ENCODE measurements at places on chromosomes 11 and 22. TPM values are rescaled to one million over a fixed set of nuclear protein-coding genes. Genes with fewer than 3 reads are reported as not detected.

- no peak overlapping the region for H3K4me3 ChIP-seq
- DNase-seq, result no peak
- H3K27ac ChIP-seq, result no peak overlapping the region
- H3K4me1 ChIP-seq, result no peaks in the 10 kb centered on the region
These were observed 329.9 kb upstream of the NCAM1 start for GRCh38 chr11:112631333-112631732.

Gene CYP2D6
- total RNA-seq, result 2.3 TPM

Gene SUSD2
- 22.5 TPM for total RNA-seq

GRCh38 chr11:68146010-68146540, 24.9 kb upstream of the CHKA start:
- H3K4me3 ChIP-seq, result no peak overlapping the region
- DNase-seq, result peak; percentile 87
- peak overlapping the region; percentile 57 for H3K27ac ChIP-seq
- H3K4me1 ChIP-seq, result peaks cover 25% of the 10 kb centered on the region
- no peaks in the 10 kb centered on the region for H3K36me3 ChIP-seq

- peak within 1 kb of the TSS; percentile 36 for H3K4me3 ChIP-seq
- peak within 1 kb of the TSS; percentile 15 for H3K27ac ChIP-seq
These were observed at the start of gene OSM for GRCh38 chr22:30266445-30267381. OSM (minus strand) TSS chr22:30266851; CDS start chr22:30266799, 52 bp downstream.

GRCh38 chr11:110818032-110818687, 105.9 kb upstream of the ARHGAP20 start:
- H3K4me3 ChIP-seq, result no peak overlapping the region
- DNase-seq, result no peak
- H3K4me1 ChIP-seq, result no peaks in the 10 kb centered on the region

- no peak for DNase-seq
- no peaks in the 10 kb centered on the region for H3K36me3 ChIP-seq
- no peak overlapping the region for H3K27ac ChIP-seq
- no peak overlapping the region for H3K4me3 ChIP-seq
These were observed 10.0 kb downstream of the OR51L1 start for GRCh38 chr11:5004424-5005274.

Gene CNTF
- total RNA-seq, result 3.6 TPM

DNA sequence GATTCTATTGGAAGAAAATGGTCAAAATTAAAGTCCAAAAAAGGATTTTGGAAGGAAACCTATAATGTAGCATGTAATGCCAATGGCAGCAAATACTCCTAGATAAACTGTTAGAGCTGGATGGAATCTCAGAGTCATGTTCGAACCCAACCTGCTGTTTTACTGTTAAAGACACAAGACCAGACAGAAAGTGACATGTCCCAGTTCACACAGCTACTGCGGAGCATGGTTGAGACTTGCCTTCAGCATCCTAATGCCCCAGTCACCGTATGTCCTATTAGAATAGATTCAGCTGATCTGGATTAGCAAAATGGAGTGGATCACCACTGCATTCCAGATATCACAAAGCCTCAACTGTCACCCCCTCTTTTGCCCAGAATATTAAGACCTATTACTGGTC, 14.9 kb downstream of the PISD start:
- peaks cover 20% of the 10 kb centered on the region for H3K4me1 ChIP-seq
- no peak overlapping the region for H3K4me3 ChIP-seq
- H3K27me3 ChIP-seq, result no peaks in the 10 kb centered on the region

GRCh38 chr22:29277927-29278326, 9.9 kb downstream of the EWSR1 start:
- DNase-seq, result no peak
- H3K27me3 ChIP-seq, result no peaks in the 10 kb centered on the region
- H3K4me3 ChIP-seq, result no peak overlapping the region
- no peak overlapping the region for H3K27ac ChIP-seq
- H3K4me1 ChIP-seq, result peaks cover 31% of the 10 kb centered on the region

DNA sequence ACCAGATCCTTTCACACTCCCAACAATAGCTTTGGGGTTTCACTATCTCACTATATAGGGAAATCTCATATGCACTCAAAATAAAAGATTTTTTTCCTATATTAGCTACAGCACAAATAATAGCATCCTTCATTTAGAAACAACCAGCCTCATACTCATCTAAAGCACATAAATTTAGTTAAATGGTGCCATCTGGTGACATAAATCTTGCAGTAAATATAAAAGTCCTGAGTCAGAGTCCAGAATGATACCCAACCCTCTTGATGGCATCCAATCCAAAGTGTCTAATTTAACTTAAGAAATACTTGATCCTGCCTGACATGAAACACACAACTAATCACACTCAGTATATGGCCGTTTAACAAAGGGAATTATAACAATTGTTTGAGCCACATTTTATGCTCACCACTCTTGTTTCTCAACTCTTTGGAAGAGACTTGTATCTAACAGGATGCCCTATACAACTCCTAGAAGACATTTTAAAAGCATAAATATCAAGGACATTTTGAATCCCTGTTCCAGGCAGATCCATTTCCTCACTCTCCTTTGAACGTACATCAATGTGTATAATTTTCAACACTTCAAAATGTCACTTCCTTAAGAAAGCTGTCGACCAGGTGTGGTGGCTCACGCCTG, 36.2 kb downstream of the DLG2 start:
- no peak for DNase-seq
- no peaks in the 10 kb centered on the region for H3K36me3 ChIP-seq
- H3K27me3 ChIP-seq, result no peaks in the 10 kb centered on the region
- no peak overlapping the region for H3K4me3 ChIP-seq
- no peaks in the 10 kb centered on the region for H3K4me1 ChIP-seq
- no peak overlapping the region for H3K27ac ChIP-seq

Gene PATE2
- not detected for total RNA-seq

GRCh38 chr11:22161489-22161888, 31.4 kb upstream of the ANO5 start:
- no peak overlapping the region for H3K4me3 ChIP-seq
- H3K27me3 ChIP-seq, result no peaks in the 10 kb centered on the region
- DNase-seq, result no peak

All from suprapubic skin (tissue), 4 donors.